ENCODE measurements at places on chromosomes 4 and X.
A peak's percentile ranks its signal among the peaks of the same experiment; 100 is the strongest.

DNA sequence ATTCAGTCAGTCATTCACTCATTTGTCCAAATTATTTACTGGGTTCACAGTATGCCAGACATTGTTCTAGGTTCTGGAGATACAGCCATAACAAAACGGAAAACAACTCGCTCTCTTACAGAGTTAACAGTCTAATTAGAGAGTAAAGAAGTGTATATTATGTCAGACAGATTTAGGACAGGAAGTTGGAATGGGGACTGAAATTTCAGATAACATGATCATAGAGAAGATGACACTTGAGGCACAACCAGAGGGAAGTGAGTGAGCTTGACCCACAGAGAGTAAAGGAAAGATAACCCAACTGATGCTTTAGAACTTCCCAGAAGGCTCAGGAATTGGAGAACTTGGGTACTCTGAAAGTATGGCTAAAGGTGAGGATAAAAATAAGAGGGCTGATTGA lies 139.4 kb downstream of the ZAR1 start:
- no peak for ATAC-seq

GRCh38 chrX:47210661-47211425 lies 7.6 kb upstream of the CDK16 start:
- no peak for ATAC-seq

DNA sequence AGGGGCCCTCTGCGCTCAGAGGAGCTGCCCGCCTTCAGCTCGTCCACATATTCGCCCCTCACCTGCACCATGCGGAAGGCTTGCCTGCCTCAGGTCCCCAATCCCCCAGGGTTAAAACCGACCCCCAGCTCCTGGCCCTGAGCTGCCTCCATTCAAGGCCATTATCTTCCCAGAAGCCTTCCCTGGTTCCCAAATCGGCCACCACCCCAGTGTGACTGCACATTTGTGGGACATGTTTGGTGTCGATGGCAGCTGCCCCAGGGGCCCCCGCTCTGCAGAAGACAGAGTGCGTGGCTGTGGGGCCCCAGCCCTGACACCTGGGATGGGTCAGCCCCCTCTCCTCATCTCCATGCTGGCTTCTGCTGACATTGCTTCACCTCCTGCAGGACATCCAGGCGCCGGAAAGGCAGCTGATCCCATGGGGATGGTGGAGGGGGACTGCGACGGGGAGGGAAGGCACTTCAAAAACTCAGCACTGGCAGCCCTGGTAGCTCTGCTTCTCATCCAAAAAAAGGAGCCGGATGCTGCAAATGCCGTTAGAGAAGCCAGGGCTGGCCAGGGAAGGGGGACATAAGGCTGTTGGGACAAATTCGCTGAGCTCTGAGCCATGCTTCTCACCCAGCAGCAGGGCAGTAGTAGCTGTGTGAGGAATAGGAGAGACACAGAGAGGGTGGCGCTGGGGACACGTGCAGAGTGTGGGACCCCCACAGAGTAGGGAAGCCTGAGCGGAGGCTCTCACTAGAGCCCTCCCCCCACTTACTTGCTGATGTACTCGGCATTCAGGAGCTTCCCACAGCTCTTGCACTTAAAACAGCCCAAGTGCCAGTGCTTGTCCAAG lies 78.5 kb downstream of the ABLIM2 start:
- no peak for ATAC-seq

DNA sequence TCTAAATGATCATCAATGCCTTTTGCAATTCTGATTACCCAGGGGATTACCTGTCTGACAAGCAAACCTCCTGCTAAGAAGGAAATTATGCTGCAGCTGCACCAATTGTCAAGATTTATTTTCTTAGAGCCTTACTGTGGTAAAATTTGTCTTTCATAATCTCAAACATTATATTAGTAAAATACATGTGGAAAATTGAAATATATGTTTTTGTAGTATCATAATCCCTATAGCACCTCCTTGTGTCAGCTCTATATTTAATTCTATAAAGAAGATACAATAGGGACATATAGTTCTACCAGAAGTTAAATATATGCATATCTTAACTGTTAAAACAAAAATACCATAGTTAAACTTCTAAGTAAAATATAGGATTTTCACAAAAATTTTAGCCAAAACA lies 655.6 kb upstream of the PCDH10 start:
- no peak for ATAC-seq

DNA sequence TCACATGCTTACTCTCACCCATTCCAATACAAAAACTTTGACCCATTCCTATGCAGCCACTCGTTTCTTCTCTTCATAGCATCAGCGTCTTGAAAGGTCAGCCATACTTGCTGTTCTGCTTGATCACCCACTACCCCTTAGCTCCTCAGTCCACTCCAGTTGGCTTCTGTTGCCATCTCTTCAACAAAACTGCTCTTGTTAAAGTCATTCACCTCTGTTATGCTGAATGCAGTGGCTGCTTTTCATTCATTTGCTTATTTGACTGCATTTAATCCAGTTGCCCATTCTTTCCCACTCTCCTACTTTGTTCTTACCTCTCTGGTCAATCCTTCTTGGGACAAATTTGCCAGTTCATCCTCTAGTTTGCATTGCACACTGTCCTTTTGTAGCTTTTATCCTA lies 24.9 kb downstream of the CEP135 start:
- ATAC-seq = no peak

- no peak for ATAC-seq
Measured at GRCh38 chr4:81664079-81664478, 192.4 kb upstream of the RASGEF1B start.

GRCh38 chrX:71236836-71237235 lies 13.8 kb downstream of the GJB1 start:
- ATAC-seq = no peak

DNA sequence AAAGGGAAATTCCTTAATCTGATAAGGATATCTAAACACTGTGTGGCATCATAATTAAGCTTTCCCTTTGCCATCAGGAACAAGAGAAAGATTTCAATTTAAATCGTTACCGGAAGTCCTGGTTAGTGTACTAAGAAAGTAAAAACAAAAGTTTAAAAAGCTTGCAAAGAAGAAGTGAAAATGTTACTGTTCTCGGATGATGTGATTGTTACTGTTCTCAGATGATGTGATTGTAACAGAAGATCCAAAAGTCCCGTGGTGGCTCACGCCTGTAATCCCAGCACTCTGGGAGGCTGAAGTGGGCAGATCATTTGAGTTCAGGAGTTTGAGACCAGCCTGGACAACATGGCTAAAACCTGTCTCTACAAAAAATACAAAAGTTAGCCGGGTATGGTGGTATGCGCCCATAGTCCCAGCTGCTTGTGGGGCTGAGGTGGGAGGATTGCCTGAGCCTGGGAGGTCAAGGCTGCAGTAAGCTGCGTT lies 62.5 kb downstream of the RGS12 start:
- no peak for ATAC-seq

DNA sequence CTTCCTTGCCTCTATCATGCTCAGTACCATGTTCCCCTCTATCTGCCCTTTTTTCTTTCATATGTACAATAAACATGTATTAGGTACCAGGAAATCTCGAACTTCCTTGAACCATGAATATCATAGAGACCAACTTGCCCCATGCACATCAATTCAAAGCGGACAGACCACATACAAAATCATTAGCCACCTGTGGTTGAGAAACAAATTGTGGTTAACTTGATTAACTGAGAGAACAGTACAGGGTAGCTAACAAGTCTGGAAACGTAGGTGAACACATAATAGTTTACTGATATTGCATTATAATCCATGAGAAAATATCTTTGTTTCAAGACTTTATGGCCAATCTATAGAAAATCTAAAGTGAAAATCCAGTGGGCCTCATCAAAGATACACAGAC lies 8.2 kb downstream of the CASP3 start:
- no peak for ATAC-seq

GRCh38 chr4:84530454-84530853 lies 31.4 kb upstream of the NKX6-1 start:
- ATAC-seq = no peak

- ATAC-seq = no peak
Measured at GRCh38 chr4:15577508-15577907, 77.6 kb downstream of the FBXL5 start.

DNA sequence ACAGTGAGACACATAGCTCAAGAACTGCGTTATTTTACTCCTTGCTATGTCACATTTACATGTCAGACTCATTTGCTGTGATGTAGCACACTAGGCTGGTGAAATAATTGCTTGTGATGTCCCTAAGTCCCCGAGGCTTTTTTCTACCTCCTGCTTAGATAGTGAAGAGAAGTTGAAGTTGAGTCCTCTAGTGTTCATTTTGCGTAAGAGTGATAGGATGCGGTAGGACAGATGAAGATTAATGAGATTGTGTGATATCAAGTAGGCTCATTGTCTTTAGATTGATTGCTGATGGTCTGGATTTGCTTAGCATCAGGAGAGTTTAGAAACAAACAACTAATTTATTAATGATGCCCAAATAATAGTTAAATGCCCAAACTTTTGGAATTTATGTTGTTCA lies 173.6 kb upstream of the NUDT6 start:
- peak; percentile 56 for ATAC-seq

DNA sequence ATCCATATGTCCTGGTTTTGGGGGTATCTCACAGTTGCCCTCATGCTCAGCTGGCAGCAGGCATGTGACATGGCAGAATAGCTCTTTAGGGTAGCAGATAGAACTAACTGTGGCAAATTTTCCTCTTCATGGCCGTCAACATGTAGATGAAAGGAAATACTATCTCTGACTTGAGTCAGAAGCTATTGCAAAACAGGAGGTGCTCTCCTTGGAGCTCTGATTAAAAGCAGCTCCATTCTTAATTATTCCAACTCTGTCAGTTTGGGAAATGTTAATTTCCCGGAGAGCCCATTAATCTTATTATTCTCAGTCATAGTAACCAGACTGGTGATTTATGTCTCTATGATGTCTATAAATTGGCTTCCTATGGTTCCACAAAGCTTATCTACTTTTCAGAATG lies 18.2 kb downstream of the IL13RA1 start:
- no peak for ATAC-seq

GRCh38 chrX:149040873-149041535 lies 464.1 kb downstream of the IDS start:
- no peak for ATAC-seq

DNA sequence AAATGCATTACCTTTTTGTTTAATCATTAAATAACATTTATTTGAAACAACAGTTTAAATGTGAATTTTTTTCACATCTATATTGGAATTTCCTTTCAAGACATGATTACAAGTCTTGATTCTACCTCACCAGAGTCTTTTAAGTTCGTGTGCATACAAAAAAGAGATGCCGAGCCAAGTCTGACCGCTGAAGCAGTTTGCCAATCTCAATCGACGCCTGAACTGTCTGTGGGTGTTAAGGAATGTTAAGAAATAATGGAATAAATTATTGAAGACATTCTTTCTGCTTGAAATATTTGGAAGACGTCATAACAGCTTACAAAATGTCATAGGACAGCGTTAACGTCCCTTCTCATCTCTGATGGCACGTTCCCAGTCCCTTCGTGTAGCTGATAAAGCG lies 27.9 kb upstream of the TNIP3 start:
- ATAC-seq = no peak

DNA sequence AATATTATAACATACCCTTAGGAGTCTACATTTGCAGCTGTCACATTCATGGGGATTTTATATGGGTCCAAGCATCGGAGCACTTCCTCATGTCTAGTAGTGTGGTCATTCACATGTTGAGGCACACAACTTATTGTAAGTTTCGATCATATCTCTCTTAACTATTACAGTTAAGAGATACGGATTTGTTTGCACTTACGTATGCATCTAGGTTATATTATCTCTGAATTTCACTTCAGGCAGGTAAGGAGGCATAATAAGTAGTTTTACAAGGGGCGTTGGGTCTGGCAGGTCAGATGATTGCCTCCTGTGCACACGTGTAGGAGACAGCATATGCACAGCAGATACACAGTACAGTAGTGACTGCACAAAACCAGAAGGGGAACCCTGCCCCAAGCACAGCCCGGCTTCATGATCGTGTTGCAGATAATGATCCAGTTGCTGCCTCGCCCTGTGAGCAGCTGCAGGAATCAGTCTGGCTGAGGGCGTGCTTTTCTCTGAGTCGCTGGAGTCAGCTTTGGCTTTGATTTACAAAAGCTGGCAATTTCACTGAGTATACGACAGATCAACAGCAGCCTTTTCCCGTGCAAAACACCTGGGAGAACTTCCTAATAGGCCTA lies 302.9 kb upstream of the GATB start:
- ATAC-seq = peak; percentile 60

DNA sequence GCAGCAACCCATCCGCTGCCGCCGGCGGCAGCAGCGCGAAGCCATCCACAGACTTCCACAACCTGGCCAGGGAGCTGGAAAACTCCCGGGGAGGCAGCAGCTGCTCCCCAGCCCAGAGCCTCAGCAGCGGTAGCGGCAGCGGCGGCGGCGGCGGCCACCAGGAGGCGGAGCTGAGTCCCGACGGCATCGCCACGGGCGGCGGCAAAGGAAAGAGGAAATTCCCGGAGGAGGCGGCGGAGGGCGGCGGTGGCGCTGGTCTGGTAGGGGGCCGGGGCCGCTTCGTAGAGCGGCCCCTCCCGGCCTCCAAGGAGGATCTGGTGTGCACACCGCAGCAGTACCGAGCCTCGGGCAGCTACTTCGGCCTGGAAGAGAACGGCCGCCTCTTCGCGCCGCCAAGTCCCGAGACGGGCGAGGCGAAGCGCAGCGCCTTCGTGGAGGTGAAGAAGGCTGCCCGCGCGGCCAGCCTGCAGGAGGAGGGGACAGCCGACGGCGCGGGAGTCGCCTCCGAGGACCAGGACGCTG lies 4.9 kb downstream of the PRDM8 start:
- no peak for ATAC-seq

GRCh38 chrX:154426916-154427770 lies 1.3 kb upstream of the ATP6AP1 start:
- ATAC-seq = no peak

- ATAC-seq = no peak
Measured at GRCh38 chr4:45455217-45455616, 668.6 kb downstream of the GABRG1 start.

GRCh38 chrX:19070555-19070994 lies 51.7 kb downstream of the ADGRG2 start:
- ATAC-seq = no peak

GRCh38 chr4:89928838-89929237 lies 34.2 kb downstream of the MMRN1 start:
- ATAC-seq = no peak

DNA sequence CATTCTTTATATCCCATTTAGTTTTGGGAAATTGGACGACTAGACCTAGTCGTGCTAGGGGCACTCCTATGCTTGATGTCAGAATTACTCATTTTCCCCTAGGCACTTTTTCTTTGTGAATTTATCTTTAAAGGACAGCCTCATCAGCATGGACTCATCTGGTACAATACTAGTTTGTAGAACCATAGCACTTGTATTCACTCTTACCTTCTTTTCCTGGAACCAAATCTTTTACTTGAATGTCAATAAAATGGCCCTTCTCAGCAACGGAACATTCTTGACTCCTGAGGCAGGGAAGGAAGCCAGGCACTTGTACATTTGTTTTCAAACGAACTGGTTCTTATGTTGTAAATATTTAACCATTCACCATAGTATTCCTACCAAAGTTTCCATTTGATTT lies 187.1 kb downstream of the SHROOM3 start:
- no peak for ATAC-seq

DNA sequence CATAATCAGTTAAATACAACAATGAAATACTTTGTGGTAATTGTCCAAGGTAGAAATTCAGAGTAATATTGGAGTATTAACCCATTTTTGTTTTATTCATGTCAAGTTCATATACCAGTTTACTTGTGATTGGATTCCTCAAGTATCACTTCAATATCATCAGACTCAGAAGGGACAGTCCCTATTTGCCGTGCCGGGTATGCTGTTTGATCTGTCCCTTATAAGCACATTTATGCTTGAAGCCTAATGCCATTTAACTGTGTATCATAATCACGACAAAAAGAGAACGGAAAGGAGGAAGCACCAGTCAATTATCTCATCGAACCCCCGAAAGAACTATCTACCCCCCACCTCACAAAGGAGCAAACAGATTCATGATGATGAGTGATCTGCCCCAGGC lies 171.0 kb upstream of the TBL1X start:
- ATAC-seq = no peak

Measured in SK-N-SH treated with all-trans-retinoic acid at 6 μM for 48 hours (cell line).